ENCODE measurements at places on chromosomes 12 and 14. TPM values are rescaled to one million over a fixed set of nuclear protein-coding genes. Genes with fewer than 3 reads are reported as not detected.

DNA sequence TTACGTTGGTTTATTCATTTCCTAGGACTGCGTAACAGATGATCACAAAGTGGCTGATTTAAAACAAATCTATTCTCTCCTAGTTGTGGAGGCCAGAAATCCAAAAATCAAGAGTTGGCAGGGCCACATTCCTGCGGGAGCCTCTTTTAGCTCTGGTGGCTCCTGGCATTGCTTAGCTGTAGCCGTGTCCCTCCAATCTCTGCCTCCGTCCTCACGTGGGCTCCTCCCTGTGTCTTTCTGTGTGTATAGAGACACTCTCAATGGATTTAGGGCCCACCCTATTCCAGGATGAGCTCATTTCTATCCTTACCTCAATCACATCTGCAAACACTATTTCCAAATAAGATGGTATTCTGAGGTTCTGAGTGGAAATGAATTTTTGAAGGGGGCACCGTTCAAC lies 42.5 kb downstream of the KCTD10 start:
- DNase-seq = no peak
- no peaks in the 10 kb centered on the region for H3K36me3 ChIP-seq

DNA sequence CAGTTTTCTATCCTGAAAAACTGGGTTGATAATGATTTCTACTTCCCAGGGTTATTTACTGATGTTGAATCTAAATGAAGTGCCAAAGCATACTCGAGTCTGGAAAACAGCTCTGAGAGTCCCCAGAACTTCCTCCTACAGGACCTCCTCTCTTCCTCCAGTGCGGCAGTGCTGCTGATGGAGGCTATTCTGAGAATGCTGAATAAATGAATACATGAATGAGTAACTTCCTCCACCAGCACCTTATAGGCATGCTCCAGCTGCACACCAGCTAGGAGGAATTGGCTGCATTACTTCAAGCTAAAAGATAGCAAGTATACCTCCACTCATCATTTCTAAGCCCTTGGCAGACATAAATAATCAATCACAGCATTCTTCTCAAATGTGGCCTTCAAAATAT lies 448.8 kb upstream of the CCDC196 start:
- H3K27me3 ChIP-seq = no peaks in the 10 kb centered on the region
- H3K27ac ChIP-seq = no peak overlapping the region
- DNase-seq = no peak
- H3K4me1 ChIP-seq = no peaks in the 10 kb centered on the region
- no peak overlapping the region for H3K4me3 ChIP-seq
- H3K36me3 ChIP-seq = peaks cover 3% of the 10 kb centered on the region

- no peaks in the 10 kb centered on the region for H3K4me1 ChIP-seq
- H3K4me3 ChIP-seq = no peak overlapping the region
- DNase-seq = no peak
- peaks cover 6% of the 10 kb centered on the region for H3K27me3 ChIP-seq
Observed at GRCh38 chr12:46087916-46088439, 97.6 kb upstream of the SCAF11 start.

DNA sequence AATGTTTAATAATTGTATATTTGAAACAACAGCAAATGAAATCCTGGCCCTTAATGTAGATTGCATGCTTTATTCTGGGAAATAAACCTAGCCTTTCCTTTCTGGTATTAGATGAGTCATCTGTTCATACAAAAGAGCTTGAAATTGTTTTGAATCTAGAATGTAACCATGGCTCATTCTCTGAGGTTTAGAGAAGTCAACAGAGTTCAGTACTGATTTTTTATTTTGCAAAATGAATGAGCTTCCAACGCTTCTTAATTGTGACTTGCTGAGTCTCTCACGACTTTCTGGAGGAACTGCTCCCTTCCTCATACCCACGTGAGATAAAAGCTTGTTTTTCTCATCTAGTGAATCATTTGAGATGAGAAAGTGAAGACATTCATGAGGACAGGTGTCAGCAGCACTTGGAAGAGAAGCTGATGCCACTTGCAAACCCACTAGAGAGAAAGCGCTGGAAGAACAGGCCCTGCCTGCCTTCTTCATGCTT lies 509.6 kb downstream of the VRK1 start:
- H3K4me3 ChIP-seq = no peak overlapping the region
- DNase-seq = no peak
- H3K4me1 ChIP-seq = peaks cover 23% of the 10 kb centered on the region

DNA sequence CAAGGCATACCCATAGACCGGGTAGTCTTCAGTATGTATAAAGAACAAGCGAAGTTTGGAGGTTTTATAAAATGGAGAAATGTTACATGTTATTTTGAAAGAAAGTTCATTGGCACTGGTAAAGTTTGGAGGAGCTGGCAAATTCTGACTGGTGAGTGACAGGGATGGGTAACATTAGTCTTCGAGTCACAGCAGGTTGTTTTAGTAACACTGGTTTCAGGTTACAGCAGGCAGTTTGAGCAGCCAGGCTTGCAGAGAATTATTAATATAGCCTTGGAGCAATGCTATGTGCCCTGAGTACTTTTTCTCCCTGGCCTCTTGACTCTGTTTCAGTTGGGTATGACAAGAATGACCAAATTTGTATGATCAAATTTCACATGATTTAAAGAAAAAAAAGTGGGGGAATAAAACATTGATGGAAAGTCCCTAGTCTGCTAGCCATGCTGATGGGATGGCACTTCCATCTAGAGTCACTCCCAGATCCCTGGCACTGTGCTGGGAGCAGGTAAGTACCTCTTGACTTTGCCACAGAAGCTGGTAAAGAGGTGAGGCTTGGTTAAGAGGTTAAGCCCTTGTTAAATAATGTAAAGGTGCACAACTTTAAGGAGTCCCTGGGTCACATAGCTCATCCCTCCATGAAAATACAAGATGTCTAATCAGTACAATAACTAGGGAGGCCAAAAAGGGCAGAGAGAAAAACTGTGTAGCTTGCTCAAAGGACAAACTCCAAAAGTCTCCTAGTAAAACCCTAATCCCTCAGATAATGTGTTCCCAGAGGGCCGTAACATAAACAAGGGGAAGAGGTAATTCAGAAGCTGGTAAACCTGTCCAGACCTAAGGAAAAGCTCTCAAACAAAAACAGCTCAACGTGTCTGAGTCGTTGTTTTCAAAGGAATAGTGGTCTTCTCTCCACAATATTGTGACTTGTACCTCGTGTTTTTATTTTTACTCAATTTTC lies 12.7 kb upstream of the SVOP start:
- H3K27me3 ChIP-seq = peaks cover 10% of the 10 kb centered on the region
- no peak for DNase-seq
- no peaks in the 10 kb centered on the region for H3K36me3 ChIP-seq
- no peak overlapping the region for H3K4me3 ChIP-seq

GRCh38 chr12:14213542-14213941 lies 151.9 kb upstream of the ATF7IP start:
- DNase-seq = no peak
- H3K27me3 ChIP-seq = no peaks in the 10 kb centered on the region
- peaks cover 12% of the 10 kb centered on the region for H3K4me1 ChIP-seq

HOTAIR gene
- total RNA-seq = not detected

TSPAN8 gene
- not detected for total RNA-seq

LALBA gene
- total RNA-seq = not detected

LAG3 gene
- total RNA-seq = 64.8 TPM

DNA sequence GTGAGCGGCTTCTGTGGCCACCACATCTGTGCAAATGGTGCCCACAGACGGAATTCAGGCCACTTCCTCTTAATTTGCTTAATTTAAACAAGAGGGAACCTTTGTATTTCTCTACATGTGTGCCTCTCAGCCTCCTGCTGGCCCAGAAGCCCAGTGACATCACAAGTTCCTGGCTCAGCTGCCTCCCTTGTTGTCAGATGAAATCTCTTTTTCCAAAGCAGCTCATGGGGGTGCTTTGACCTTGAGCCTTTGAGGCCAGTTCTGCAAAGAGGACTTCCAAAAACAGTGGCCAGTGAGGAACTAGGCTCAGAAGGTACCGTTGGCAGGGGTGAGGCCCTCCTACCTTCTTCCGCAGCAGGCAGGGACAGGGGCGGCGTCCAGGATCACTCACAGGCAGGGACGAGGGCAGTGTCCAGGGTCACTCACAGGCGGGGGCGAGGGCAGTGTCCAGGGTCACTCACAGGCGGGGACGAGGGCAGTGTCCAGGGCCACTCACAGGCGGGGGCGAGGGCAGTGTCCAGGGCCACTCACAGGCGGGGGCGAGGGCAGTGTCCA lies 35.0 kb upstream of the GALNT9 start:
- H3K4me3 ChIP-seq = no peak overlapping the region
- H3K4me1 ChIP-seq = no peaks in the 10 kb centered on the region
- H3K36me3 ChIP-seq = no peaks in the 10 kb centered on the region
- no peak overlapping the region for H3K27ac ChIP-seq

DNA sequence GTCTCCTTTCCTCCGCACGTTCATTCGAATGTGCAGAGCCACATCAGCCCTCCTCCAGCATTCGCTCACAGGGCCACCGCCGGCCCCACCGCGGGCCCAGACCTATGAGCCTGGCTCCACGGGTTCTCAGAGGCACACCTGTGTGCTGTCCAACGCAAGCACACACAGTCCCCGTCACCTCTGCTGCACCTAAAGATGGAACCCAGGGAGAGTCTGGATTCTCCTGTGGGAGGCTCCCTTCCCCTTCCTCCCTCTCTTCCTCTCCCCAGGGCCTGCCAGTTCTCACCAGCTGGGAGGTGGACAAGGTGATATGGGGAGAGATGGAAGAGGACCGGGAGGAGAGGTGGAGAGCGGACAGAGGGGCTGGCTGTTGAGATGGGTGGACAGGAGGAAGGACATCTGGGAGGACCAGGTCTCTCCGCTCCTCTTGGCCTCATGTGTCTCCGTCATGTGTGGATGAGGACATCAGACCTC lies 4.9 kb upstream of the AQP6 start:
- no peaks in the 10 kb centered on the region for H3K4me1 ChIP-seq
- DNase-seq = no peak
- peak overlapping the region; percentile 29 for H3K4me3 ChIP-seq
- H3K36me3 ChIP-seq = no peaks in the 10 kb centered on the region

DNA sequence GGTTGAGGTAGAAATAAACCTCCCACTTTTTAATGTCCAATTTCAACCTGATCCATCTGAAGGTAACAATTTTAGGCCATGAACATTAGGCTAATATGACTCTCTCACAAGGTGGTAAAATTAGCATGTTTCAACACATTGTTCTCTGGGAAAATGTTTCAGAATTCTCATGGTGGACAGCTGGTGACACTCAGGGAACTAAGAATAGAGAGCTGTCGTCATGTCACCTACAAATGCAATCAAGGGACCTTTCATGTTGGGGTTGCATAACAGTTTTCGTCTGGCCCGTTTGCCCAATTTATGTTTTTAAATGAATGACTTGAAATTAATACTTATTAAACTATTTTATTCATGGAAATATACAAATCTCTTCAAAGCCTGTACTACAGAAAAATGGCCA lies 180.7 kb upstream of the PRICKLE1 start:
- H3K36me3 ChIP-seq = no peaks in the 10 kb centered on the region
- H3K27ac ChIP-seq = no peak overlapping the region
- no peak overlapping the region for H3K4me3 ChIP-seq
- H3K4me1 ChIP-seq = no peaks in the 10 kb centered on the region
- no peak for DNase-seq
- no peaks in the 10 kb centered on the region for H3K27me3 ChIP-seq

DNA sequence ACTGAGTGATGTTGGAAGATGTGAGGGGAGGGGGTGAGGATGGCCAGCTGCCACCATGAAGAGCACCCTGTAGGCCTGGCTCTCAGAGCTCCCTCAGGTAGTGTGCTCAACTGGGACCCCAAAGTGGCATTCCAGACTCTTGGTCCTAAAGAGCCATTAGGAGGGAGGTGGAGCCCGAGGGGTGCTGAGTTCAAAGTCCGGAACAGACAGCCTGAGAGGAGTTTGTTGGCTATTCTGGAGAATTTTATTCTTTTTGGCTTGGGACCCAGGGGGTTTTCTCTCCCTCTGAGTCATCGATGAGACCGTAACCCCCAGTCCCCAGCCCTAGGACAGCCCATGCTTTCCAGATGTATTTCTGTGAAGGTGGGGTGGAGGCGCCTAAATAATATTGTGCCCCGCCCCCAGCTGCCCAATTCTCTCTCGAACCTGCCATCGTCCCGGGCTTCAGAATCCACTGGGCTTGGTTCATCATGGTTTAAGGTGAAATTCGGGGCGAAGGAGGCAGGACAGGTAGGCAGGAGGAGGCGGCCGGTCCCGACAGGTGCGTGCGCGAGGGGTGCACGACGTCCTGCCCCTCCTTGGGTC lies 690 bp upstream of the RBP5 start:
- peak overlapping the region; percentile 89 for H3K4me3 ChIP-seq
- peaks cover 20% of the 10 kb centered on the region for H3K4me1 ChIP-seq
- peaks cover 4% of the 10 kb centered on the region for H3K36me3 ChIP-seq
- DNase-seq = no peak

GRCh38 chr12:63949902-63950301 lies 105.4 kb downstream of the SRGAP1 start:
- H3K27me3 ChIP-seq = peaks cover 10% of the 10 kb centered on the region
- H3K4me3 ChIP-seq = no peak overlapping the region
- H3K4me1 ChIP-seq = no peaks in the 10 kb centered on the region

GRCh38 chr12:4293299-4293965 lies 19.9 kb downstream of the CCND2 start:
- peaks cover 78% of the 10 kb centered on the region for H3K36me3 ChIP-seq
- H3K4me3 ChIP-seq = peak overlapping the region; percentile 81
- H3K4me1 ChIP-seq = peaks cover 75% of the 10 kb centered on the region
- peak overlapping the region; percentile 95 for H3K27ac ChIP-seq
- H3K27me3 ChIP-seq = no peaks in the 10 kb centered on the region

DNA sequence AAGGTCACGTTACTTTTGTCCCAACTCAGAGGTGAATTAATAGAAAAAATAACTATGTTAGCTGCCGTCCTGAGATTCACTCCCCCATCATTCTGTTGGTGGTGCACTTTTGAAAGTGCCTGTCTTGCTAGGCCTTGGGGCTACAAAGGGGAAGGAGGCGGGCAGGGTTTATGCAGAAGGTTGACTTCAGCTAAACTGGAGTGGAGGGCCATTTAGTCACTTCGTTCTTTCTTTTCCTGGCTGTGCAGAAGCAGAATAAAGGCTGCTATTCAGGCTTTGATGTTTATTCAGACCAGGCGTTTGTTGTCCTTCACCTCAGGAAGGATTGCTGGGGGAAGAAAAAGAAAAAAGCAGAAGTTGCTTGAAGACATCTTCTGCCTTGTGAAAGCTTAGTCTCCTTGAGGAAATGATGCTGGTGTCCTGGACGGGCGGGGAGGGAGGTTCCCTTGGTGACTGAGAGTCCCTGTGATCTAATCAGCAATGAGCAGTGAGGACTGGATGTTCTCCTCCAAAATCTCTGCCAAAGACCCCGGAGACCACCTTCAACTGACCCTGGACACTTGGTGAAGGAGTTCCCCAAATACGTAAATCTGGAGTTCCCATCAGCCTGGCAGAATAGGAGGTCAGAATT lies 4.0 kb downstream of the GLT1D1 start:
- H3K27me3 ChIP-seq = peaks cover 34% of the 10 kb centered on the region
- DNase-seq = no peak
- H3K36me3 ChIP-seq = no peaks in the 10 kb centered on the region
- H3K4me3 ChIP-seq = no peak overlapping the region

DNA sequence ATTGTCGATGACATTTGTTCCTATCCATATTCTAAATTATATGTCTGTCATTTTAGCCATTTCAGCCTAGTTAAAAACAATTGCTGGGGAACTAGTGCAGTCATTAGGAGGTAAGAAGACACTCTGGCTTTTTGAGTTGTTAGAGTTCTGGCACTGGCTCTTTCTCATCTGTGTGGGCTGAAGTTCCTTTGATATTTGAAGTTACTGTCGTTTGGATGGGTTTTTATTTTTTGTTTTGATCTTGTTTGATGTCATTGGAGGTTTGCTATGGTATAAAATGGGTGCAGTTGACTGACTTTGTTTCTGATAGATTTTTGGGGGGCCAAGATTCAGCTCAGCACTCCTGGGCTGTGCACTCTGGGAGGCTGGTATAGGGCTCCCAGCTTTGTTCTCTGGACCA lies 20.7 kb upstream of the CD69 start:
- H3K36me3 ChIP-seq = peaks cover 3% of the 10 kb centered on the region
- DNase-seq = no peak
- H3K27me3 ChIP-seq = no peaks in the 10 kb centered on the region
- peak overlapping the region; percentile 65 for H3K27ac ChIP-seq
- H3K4me3 ChIP-seq = no peak overlapping the region

RNASE3 gene
- total RNA-seq = not detected

Measured in activated naive CD8-positive, alpha-beta T cell treated with anti-CD3 and anti-CD28 coated beads for 36 hours (primary cell).